ENCODE measurements at places on chromosomes 2 and 18. TPM values are rescaled to one million over a fixed set of nuclear protein-coding genes. Genes with fewer than 3 reads are reported as not detected.
A peak's percentile ranks its signal among the peaks of the same experiment; 100 is the strongest.

GKN2 gene
- polyA plus RNA-seq, result 429 TPM

DNA sequence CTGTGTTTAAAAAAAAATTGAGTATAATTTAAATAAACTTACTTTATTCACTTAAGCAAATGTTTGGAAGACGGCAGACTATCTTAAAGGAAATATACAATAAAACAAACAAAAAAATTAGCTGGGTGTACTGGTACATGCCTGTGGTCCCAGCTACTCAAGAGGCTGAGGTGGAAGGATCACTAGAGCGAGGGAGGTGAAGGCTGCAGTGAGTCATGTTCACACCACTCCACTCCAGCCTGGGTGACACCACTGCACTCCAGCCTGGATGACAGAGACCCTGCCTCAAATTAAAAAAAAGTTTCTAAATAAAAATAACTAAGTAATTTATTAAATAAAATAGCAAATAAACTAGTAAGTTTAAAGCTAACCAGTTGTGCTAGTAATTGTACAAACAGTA, 7.5 kb downstream of the PUM2 start:
- DNase-seq, result no peak

REEP1 gene
- polyA plus RNA-seq, result 3.1 TPM

GRCh38 chr2:192419786-192420185, 225.1 kb upstream of the TMEFF2 start:
- no peak for DNase-seq

DNA sequence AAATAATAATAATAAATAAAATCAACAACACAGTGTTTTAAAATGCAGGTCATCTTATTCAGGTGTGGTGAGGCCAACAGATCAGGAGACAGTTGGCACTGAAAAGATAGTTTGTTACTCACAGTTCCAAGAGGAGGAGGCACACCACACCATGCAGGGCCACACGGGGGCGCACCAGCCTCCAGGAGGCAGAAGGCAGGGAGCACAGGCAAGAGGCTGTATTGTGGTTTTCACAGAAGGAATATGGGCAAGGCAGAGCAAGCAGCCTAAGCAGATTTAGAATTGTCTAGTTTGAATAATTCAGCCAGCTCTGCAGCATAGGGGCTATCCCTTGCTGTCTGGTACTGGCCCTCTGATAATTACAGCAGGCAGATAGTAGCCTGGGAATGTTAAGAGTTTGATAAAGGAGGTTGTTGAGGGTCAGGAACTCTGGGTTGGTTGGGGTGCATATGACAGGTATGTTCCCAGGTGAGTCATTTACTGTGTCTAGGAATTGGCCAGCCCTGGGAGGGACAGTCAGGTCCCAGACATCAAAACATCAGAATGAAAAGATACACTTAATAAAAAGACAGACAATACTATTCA, 31.3 kb downstream of the KIAA2012 start:
- DNase-seq, result no peak

GRCh38 chr2:126910637-126911036, 11.9 kb downstream of the TEX51 start:
- no peak for DNase-seq

GRCh38 chr18:21908711-21909110, 168.1 kb downstream of the MIB1 start:
- peak; percentile 60 for DNase-seq

MBD5 gene
- 5.7 TPM for polyA plus RNA-seq

ZAP70 gene
- 5.4 TPM for polyA plus RNA-seq

DNA sequence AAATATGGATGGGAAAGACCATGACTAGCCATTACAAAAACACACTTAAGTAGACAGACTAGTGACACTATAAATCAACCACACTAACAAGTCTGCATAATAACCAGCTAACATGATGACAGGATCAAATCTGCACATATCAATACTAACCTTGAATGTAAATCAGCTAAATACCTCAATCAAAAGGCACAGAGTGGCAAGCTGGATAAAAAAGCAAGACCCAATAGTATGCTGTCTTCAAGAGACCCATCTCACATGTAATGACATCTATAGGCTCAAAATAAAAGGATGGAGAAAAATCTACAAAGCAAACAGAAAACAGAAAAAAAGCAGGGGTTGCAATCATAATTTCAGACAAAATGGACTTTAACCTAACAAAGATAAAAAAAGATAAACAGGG, 16.3 kb downstream of the PFN4 start:
- no peak for DNase-seq

- no peak for DNase-seq
Observed at GRCh38 chr2:241849616-241850543, 8.8 kb downstream of the PDCD1 start.

- no peak for DNase-seq
Observed at GRCh38 chr2:131058214-131058843, 34.9 kb downstream of the FAM168B start.

IL37 gene
- polyA plus RNA-seq, result 1.4 TPM

Data from lung (tissue), 17 donors.